T47D (cell line): ENCODE measurements at places on chromosomes 7 and 10.

GRCh38 chr10:28201410-28202400 lies 101.2 kb downstream of the MPP7 start:
- no peak for DNase-seq

DNA sequence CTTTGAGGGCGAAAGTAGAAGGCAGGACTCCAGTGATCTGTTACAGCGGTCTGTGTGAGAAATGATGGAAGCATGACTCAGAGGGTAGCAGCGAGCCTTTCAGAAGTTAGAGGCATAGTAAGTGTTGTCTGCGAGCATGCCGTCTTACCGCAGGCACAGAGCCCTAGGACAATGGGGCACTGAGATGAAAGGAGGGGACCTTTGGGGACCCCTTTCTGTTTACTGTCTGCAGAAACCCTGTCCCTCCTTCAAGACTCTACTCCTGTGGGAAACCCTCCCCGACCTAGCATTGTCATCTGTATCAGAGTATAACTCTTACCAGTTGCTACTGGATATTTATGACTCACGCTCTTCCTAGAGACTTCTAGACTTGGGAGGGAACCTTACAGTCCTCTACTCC lies 87.2 kb upstream of the AGK start:
- DNase-seq, result no peak

DNA sequence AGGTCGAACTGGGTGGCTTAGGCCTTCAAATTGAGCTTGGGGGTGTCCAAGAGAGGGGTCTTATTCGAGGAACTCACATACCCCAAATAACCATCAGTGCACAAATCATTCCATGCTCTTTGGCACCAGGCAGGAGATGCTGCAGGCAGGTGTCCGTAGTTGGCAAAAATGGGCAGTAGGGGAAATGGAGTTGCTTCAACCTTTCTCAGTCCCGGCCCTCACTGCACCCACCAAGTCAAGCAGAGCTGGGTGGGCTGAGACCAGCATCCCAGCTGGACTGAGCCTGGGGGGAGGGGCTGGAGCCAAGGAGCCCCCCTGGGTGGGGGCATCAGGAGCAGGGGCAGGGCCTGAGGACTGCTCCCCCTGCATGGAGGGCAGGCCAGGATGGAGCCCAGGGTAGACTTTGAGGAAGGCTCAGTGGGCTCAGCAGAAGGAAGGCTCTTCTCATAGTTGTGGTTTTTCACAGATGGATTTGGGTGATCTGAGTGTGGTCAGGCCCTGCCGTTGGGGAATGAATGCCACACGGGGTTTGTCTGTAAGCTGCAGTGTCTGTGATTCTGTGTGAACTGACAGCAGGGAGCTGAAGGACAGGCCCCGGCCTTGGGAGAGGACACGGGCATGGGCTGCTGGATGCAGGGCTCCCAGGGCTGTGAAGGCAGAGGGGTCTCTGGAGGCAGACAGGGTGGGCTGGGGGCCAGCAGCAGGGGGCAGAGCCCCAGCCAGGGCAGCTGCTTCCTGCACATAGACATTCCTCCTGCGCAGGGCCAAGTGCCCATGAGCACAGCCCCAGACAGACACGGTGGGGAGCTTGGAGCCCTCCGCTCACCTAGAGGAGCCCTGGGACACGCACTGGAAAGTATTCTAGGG lies 144.5 kb downstream of the ADCY1 start:
- DNase-seq, result no peak

DNA sequence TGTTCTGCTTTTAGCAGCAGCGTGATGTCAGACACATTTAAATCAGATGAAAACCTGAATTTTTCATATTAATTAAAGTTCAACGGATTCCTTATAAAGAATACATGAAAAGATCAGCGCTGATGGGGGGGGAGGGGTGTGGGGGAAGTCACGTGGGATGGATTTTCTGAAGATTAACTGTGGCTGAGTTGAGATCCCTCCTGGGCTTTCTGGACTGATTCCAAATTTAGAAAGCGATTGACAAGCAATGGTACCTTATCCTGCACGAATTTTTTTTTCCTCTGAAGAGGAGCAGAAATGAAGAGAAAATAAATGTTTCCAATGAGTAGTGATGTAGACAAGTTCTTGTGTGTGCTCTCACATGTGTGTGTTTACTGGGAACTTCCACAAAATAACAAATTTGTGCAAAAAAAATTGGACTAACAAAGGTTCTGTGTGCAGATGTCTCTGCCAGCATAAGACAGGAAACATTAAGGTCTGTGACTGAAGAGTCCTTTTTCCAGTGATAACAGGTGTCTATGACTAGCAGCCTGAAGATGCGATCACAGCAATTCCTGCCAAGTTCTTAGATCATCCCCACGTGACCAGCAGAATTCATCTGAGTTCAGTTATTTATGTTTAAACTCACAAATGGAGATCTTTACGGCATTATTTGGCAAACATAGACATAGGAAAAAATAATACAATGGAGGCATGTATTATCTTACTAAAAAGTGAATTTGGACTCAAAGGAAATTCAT lies 585.2 kb upstream of the CELF2 start:
- DNase-seq, result no peak

DNA sequence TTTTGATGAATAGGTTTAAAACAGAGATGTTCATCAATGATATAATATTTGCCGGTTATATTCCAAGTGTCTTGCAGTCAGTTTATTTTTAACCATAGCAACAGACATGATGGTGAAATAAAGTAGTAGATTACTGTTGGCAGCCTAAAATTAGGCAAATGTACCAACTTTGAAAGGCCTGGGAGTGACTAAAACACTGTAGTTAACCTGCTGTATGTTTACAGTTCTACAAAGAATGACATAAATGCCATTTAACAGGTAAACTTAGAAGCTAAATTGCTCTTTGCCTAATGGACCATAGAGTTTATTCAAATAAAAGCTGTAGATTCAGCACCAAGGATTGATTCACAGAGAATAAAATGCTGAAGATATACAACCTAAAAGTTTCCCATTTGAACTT lies 64.1 kb downstream of the PHTF2 start:
- no peak for DNase-seq

DNA sequence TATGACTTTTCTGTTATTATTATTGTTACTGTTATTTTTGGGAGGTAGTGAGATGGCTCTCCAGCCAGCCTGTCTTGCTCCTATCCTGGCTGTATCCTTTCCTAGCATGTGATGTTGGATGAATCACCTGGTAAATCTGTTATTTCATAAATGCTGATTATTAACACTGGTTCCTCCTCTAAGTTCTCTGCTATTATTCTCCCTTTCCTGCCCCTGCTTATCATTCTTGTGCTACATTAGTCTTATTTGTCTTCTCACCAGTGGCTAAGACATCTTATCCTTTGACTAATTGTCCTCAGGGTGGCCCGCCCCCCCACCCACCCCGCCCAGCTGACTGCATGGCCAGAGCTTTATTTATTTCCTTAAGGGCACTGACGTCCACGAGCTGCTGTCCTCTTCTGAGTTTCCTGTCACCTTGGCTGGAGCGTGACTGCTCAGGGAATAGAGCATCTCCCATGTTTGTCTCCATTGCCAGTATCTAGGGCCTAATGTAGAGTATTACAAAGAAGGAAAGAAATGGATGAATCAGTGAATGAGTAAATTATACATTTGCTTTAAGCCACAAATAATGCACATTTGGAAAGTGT lies 110.1 kb upstream of the KLF6 start:
- DNase-seq, result no peak

- no peak for DNase-seq
Measured at GRCh38 chr10:4590807-4591206, 235.2 kb upstream of the AKR1E2 start.

DNA sequence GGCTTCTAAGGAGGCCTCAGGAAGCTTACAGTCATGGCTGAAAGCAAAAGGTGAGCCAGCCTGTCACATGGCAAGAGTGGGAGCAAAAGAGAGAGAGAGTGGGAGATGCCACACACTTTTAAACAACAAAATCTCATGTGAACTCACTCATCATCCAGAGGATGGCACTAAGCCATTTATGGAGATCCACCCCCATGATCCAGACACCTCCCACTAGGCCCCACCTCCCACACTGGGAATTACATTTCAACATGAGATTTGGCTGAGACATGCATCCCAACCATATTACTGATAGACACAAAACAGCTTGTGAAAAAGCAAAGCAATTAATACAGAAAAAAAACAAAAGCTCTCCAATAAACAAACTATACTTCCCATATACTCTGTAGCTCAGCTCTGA lies 210.3 kb downstream of the GALNT17 start:
- DNase-seq, result no peak

DNA sequence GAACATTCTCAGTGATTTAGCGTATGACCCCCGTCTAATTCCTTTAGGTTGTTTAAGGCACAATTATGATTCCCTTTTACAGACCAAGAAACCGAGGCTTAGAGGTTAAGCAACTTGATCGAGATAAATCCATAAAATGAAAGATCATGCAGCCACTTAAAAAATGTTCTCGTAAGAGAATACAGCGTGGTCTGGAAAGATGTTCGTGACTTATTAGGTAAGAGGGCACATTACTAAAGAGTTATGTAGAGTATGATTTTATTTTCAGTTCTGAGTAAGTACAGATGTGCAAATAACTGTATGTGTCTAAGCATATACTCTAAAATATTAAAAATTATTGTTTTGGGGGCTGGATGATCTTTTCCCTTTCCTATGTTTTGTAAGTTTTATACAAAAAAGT lies 575.1 kb downstream of the PARD3 start:
- DNase-seq, result no peak

DNA sequence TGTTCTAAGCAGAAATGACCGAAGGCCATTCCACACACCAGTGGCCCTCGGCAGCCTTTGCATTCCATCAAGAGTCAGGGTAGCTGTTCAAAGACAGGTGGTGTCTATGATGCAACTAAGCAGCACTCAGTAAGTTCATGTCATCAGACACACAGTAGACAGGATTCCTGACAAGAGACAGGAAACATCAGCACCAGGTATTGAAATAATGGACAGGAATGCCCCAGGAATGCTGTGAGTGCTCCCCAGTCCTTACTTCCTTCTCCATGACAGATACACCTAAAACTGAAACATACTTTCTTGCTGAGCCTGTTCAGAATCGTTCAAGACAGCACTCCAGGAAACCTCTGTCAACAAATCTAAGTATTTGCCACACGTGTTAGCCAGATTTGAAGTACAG lies 204.4 kb downstream of the TPST1 start:
- DNase-seq, result no peak

DNA sequence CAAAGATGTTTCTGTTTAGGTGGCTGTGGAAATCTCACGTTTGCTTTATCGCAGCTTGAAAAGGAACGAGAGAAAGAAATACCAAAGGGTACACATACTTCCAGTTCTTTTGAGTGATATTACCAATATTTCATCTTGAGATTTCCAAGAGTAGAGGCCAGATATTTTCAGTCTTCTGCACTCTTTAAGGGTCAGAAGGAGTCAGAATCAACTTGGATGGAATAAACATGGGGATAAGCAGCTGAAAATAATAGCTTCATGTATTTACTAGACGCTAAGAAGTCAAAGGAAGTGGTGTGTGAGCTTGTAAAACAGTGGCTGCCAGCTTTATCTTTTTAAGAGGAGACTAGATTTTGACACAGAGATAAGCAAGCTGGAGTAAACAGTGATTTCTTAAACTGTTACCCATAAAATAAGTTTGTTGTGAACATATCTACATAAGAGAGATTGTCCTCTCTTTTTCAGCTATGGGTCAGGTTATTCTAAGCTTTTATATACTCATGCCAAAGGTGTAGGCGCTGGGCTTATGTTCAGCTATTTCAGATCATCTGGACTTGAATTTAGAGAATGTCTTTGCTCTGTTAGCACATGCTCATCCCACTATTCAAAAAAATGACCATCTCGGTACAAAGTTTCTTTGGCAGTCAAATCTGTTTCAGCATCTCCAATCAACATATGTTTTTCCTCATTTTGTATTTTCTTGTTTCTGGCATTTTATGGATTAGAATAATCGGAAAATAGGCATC lies 170.8 kb upstream of the TCF7L2 start:
- no peak for DNase-seq

DNA sequence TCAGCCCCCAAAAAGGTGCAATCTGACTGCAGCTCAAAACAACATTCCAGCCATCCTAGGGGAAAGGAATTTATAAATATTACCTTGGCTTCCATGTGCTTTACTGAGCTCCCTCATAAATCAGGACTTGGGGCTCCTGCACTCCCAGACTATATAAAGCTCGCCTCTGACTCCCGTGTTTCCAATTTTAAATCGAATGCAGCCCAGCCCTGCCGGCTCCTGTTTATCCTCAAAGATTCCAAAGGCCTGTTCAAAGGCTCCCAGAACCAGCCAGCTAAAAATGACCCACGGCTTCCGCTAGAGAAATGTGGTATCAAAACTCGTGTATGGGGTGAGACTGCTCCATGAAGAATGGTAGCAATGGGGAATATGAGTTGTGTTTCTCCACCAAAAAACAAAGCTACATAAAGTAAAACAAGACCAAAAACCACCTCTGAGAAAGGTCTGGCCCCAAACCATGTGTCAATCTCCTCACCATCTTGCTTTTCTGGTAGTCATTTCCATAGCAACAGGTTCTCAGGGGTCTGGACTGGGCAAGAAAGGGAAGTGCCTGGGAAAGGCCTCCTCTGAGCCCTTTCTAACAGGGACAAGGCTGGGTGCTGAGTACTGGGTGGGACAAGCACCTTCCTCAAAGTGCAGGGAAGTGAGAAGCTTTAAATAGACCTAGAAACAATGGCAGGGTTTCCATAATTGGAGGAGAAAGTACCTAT lies 5.1 kb downstream of the CALML3 start:
- DNase-seq, result no peak

DNA sequence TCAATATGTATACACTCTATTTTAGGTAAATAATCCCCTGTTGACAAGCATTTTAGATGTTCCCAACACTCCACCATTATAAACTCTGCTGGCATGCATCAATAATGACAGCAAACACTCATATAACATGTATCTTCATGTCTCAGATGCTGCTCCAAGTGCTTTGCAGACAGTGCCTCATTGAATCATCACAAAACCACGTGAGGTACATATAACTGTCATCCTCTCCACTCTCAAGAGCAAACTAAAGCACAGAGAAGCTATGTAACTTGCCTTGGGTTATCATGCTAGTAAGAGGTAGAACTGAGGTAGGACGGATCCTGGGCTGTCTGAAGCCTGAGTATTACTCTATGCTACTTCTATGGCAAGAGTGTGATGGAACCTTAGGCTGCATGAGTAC lies 72.5 kb upstream of the GSDME start:
- no peak for DNase-seq

DNA sequence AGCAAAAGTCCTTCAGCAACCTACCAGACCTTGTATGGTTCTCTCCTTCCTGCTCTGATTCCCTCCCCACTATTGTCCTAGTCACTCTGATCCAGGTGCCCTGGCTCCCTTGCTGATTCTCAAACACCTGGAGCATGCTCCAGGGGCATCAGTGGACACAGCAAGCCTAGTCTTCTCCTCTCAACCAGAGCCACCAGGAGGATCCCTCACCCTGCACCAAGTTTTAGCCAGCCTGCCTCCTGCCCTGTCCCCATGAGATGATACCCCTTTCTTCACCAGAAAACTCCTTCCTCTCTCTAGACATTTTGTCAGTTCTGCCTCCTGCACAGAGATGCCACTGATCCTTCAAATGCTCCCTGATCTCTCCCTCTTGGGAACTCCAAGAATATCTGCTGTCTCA lies 11.0 kb downstream of the LLCFC1 start:
- no peak for DNase-seq

GRCh38 chr10:101330631-101331225 lies 23.2 kb upstream of the BTRC start:
- DNase-seq, result no peak
